Neural crest cell (in vitro differentiated cells): ENCODE measurements at places on chromosomes 16 and 17. TPM values are rescaled to one million over a fixed set of nuclear protein-coding genes. Genes with fewer than 3 reads are reported as not detected.

DNA sequence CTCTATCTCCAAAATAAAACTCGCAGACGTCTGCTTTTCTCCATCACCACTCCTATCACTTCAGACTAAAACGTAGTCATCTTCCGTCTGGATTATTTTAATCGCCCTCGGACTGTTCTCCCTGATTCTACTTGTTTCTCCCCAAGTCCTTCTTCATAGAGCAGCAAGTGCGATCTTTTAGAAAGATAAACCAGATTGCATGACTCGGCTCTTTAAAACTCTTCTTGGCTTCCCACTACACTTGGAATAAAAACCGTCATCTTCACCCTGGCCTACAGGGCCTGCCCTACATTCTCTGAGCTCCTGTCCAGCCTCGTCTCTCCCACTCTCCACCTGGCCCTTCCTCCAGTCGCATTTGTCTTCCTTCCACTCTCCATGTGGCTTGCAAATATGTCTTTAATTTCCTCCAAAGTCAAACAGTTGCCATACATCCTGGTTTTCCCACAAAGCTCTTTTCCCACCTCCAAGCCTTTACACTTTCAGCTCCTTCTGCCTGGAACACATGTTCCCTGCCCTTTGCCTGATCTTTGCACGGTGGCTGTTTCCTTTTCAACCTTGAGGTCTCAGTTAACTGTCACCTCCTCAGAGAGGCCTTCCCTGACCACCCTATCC, 70.5 kb upstream of the DHX40 start:
- no peak for DNase-seq

DNA sequence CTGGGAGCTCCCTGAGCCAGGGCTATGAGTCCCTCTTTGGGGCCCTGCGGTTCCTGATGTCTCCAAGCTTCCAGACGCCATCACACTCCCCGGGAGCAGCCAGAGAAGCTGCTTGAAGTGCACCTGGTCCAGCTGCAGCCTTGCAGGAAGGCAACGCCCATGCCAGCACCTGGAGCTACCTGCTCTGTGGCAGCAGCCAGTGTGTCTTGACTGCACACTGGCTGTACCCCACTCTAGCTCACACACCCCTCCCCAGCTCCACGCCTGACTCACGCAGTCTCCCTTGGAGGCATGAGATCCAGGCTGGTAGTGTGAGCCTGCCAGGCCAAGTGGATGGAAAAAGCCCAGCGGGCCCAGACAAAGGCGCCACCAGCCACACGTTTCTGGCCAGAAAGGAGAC, 63.3 kb downstream of the USP32 start:
- DNase-seq, result no peak

- no peak for DNase-seq
Observed at GRCh38 chr16:48531011-48531962, 78.7 kb downstream of the N4BP1 start.

DNA sequence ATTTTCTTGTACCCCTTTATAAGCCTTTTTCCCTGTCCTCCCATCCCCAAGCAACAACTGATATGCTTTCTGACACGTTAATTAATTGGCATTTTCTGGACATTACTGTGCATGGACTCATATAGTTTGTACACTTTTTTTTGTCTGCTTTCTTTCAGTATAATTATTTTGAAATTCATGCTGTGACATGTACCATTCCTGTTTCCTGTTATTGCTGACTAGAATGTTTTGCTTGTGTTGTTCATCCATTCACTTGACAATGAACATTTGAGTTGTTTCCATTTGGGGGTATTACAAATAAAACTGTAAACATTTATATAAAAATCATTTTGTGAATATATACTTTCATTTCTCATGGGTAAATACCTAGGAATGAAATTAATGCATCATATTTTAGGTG, 50.6 kb downstream of the RBBP6 start:
- DNase-seq, result no peak

GRCh38 chr16:22383827-22384226, 9.4 kb upstream of the CDR2 start:
- no peak for DNase-seq

GRCh38 chr17:9355846-9356245, 219.8 kb downstream of the STX8 start:
- no peak for DNase-seq

DNA sequence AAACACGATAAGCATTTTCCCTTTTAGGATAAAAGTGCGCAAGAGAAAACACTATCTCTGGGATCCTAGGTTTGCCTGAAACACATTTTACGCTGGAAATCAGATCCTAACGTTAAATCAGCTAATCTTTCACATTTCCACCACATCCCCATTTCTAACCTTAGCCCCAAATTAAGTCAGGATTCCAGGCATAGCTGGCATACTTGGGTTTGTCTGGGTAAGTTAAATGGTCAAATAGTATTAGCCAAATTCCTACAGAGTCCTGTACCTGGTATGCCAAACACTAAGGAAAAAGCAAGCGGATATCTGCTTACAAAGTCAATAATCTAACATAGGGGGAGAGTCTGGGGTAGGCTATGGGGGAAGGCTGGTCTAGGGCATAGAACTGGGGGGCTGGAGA, 557.4 kb upstream of the ZFHX3 start:
- no peak for DNase-seq

DNA sequence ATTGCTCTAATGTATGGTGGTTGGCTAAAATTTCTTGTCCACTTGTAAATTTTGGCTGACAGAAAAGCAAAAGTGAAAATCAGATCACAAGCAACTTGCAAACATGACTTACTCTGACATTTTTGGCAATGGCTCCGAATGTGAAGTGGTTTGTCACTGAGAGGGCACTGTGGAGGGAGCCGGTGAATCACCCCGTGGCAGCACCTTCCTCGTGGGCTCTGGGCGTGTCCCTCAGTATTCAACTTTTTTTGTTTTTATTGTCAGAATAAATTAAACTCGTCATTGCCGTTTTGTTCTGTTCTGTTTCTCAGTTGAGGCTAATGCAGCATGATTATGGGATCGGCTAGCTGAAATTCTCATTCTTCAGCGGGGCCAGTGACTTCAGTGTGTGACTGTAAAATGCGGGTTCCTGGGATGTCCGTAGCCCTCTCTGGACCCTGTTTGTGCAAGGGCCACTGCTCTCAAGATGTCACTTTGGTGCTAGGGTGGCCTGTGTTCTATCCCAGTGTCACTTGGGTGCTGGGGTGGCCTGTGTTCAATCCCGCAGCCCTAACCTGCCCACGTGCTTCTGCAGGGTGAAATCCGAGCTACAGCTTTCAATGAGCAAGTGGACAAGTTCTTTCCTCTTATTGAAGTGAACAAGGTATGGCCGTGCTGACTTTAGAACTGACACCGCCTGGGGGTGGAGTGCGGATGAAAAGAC, 48.8 kb downstream of the RPA1 start:
- no peak for DNase-seq

GRCh38 chr17:18928628-18929125, 23.3 kb upstream of the SLC5A10 start:
- no peak for DNase-seq

The SBK1 gene
- 79.0 and 79.3 TPM in 2 replicates for total RNA-seq

The PERCC1 gene
- not detected in 2 replicates for total RNA-seq

The CDC27 gene
- 125 and 150 TPM in 2 replicates for total RNA-seq

The LHX1 gene
- total RNA-seq, result 0.43 and 1.1 TPM in 2 replicates

The KRT20 gene
- not detected in 2 replicates for total RNA-seq
